NCI-H2029 (cell line): ENCODE measurements at places on chromosomes 1 and 21.

- DNase-seq, result no peak
Measured at GRCh38 chr1:57142169-57142568, 176.4 kb upstream of the C8B start.

DNA sequence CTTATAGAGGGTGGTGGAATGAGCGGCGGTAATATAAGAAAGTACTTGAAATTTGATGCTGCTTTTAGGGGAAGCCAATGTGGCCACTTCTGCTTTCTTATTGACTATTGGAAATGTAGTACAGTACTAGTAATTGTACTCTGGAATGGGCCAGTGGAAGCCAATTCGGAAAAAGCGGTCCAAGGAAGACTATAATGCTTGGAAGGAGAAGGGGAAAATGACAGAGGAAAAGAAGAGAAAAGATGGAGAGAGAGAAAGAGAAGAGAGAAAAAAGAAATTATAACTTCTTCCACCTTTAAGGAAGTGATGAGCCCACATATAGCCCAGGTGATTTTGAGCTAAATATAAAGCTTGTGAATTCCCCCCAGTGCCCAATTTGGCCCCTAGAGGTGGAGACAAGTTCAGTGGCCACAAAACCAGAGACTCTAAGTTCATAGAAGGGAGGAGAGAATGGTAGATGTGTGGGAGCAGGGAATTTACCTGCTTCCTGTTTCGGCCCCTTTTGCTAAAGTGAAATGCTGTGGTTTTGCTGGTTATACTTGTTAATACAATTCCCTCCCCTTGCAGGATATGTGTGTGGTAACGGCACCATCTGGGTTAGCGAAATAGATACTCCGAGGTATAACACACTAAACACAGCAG lies 35.7 kb upstream of the DUSP10 start:
- no peak for DNase-seq

- no peak for DNase-seq
Measured at GRCh38 chr21:14773777-14774345, 227.7 kb upstream of the SAMSN1 start.

DNA sequence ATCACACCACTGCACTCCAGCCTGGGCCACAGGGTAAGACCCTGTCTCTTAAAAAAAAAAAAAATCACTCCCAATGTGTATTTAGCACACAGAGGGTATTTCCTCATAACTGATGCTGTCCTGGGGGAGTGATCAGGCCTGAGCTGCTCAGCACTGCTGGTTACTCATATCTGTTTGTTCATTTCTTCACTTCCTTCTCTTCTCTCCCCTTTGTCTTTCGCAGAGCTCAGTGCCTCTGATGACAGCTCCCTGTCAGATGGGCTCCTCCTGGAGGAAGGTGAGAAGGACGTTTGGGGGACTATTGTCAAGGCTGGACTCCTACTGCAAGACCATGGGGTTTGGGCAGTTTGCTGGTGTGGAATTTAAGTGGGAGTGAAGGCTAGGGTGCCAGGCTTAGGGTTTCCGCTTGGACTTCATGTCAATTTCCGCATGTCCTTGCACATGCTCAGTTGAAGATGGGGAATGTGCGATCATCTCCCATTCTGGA lies 13.0 kb downstream of the INAVA start:
- DNase-seq, result no peak

DNA sequence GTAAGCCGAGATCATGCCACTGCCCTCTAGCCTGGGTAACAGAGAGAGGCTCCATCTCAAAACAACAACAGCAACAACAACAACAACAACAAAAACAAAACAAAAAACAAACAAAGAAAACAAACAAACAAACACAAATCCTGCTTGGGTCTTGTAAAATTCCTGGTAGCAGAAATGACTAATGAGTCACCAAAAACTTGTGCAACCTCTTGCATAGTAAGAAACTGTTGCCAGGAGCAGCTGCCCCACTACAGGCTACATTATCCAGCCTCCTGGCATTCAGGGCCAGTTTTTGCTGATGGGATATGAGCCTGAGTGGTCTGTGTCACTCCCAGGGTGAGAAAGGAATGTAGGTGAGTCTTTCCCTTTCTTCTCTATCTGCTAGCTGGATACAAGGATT lies 245.4 kb downstream of the TNR start:
- DNase-seq, result no peak

DNA sequence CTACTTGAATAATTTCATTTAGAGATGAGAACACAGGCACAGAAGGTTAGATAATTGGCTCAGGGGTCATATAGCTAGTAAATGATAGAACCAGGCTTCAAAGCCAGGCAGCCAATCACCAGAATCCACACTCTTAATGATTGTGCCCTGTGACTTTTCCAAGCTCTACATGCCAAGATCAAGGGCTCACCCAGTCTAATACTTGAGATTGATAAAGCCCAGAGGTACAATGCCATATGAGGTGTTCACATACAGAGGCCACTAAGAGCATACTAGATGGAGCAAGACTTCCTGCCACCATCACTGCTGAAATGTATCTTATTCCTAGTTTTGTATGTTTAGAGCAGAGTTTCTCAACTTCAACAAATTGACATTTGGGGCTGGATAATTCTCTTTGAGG lies 40.9 kb upstream of the MCOLN3 start:
- no peak for DNase-seq

DNA sequence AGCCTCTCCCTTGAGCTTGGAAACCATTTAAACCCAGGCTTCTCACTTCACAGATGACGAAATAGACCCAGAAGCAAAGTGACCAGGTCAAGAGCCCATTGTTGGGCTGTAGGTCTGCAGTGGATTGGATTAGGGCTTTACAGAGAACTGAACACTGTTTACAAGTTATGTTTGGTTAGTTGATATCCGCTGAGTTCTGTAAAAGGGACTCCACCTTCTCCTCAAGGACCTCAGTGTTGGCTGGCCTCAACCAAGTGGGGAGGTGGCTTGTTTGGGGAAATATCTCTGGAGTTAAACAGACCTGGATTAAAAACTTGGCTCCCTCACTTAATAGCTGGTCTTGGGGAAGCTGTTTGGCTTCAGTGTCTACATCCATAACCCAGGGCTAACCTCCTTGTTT lies 88.1 kb downstream of the UCK2 start:
- no peak for DNase-seq

GRCh38 chr1:90413519-90413918 lies 303.6 kb downstream of the BARHL2 start:
- DNase-seq, result peak; percentile 79

DNA sequence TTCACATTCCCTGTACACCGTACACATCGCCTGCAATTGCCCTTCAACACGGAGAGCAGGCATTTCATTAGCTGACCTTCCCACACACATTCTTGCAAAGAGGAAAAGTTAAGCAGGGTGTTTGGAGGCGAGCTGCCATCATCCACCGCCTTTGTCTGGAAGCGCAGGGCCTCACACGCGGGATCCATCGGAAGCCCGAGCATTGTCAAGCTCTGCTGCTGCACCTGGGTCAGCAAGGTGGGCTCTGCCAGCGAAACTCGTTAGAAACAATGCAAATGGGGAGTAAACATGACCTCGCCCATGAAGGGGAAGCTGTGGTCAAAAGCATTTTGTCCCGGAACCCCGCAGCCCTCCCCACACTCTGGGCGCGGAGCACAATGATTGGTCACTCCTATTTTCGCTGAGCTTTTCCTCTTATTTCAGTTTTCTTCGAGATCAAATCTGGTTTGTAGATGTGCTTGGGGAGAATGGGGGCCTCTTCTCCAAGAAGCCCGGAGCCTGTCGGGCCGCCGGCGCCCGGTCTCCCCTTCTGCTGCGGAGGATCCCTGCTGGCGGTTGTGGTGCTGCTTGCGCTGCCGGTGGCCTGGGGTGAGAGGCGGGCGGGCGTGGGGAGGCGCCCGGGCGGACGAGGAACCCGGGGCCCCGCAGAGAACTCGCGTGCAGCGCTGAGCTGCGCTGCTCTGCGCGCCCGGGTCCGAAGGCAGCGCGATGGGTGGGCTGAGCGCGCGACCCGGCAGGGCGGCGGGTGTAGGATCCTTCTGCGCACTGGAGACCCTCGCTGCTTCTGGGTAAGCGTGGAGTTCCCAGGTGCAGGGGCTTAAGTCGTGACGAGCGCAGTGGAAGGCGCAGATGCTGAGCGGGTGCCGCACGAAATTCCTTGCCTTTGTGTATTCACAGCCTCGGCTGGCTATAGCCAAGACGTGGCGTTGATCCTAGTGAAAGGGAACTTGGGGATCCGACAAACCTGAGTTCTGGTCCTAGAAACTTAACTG lies at the start of gene CR1:
CR1 (plus strand) TSS at position 357 of the 992 bp plus-strand sequence; CDS start at position 468, 111 bp downstream.
- DNase-seq, result no peak

GRCh38 chr1:2630498-2631135 lies 2.2 kb downstream of the MMEL1 start:
- DNase-seq, result no peak

GRCh38 chr1:17429183-17429582 lies 10.3 kb downstream of the RCC2 start:
- DNase-seq, result no peak

GRCh38 chr1:119702384-119702783 lies 9.3 kb upstream of the PHGDH start:
- DNase-seq, result no peak

DNA sequence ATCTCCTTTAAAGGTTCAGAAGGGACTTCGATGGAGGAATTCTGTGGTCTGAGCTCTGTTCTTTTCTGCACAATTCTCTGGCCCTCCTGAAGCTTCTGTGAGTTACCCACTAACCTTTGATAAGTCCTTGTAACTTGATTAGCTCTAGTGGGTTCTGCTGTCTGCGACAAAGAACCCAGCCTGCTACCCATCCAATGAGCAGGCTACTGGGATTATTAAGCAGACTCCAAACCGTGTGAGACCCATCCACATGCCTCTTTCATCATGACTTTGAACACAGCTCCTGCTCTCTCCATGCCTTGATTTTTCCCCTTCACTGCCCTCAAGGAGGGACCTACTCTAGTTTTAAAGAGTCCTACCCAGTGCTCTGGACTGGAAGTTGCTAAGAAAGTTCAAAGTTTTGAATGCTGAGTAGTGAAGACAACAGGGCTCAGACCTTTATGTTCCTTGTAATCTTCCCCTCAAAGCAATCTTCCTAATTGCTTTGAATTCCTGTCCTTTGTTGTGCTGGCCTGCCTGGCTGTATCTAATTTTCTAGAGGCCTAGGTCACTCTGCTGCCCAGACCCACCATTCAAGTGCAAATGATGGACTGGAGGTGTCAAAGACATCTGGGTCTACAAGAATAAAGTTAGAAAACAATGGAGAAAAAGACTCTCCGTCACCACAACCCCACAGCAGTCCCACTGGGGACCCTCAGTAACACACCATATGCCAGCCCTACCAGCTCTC lies 146.9 kb downstream of the RHOU start:
- no peak for DNase-seq

- DNase-seq, result no peak
Measured at GRCh38 chr1:231027136-231027925, 12.7 kb downstream of the FAM89A start.

GRCh38 chr1:164472841-164473240 lies 86.1 kb upstream of the PBX1 start:
- DNase-seq, result no peak

DNA sequence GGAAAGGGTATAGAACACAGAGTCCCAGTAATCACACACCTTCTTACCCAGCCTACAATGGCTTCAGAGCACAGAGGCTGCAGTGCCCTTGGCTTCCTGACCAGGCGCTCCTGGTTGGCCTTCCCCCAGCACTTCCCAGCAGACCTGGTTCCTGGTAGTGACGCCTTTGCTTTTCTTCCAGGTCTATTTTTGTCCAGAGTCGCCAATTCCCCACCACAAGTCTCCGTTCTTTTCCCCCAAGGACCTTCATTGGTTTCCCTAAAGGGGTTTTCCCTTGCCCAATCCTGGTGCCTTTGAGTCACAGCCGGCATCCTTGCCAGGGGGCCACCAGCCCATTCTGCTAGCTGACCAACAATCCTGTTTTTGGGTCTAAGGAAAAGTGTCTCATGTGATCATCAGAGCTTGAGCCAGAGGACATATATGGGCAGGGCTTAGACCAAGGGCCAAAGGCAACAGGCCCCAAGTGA lies 84.8 kb downstream of the KCNJ15 start:
- DNase-seq, result no peak

DNA sequence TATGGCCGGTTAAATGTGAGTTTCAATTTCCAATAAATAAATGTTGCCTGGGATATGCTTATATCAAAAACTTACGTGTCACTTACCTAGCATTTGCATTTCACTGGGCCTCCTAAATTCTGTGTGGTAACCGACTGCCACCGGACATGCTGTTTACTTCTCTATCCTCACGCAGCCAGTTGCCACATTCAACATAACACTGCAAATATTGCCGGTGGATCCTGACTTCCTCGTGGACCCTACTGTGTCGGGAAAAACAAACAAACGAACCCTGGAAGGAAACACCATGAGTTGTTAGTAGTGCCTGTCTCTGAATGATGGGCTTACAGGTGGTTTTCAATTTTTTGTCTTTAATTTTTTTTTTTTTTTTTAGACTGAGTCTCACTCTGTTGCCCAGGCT lies 54.1 kb downstream of the RIPK4 start:
- DNase-seq, result peak; percentile 39

- no peak for DNase-seq
Measured at GRCh38 chr21:45508607-45509565, 33.4 kb downstream of the SLC19A1 start.
